ENCODE measurements at places on chromosomes 7 and 10. TPM values are rescaled to one million over a fixed set of nuclear protein-coding genes. Genes with fewer than 3 reads are reported as not detected.

GRCh38 chr10:71706216-71707121 is 13.1 kb downstream of the C10orf105 start:
- no peak for DNase-seq

GRCh38 chr7:42883950-42884349 is 27.9 kb downstream of the C7orf25 start:
- DNase-seq, result no peak

- DNase-seq, result no peak
Measured at GRCh38 chr10:62853710-62854109, 37.5 kb upstream of the EGR2 start.

DNA sequence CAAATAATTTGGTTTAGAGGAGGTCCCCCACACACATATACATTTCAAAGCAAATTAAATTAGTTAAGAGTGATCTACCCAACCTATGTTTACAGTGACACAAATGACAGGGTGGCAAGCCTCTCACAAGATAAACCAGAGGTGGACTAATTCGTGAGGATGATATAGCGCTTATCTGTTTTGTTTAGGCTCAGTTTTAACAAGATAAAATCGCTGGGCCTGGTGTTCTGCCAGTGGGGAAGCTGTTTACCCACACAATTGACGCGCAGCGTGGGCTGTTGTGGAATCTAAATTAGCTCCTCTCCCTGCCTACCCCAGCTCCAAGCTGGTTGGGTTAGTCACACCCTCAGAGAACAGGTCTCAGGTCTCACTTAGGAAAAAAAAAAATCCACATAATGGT is 16.7 kb upstream of the PLXNA4 start:
- DNase-seq, result no peak

GRCh38 chr10:88249450-88249849 is 333.7 kb downstream of the RNLS start:
- no peak for DNase-seq

GRCh38 chr7:101635484-101635883 is 6.4 kb upstream of the MYL10 start:
- no peak for DNase-seq

GRCh38 chr7:30778255-30779025 is 7.2 kb downstream of the MINDY4 start:
- DNase-seq, result peak; percentile 52

GRCh38 chr7:150959081-150959480 is 19.0 kb downstream of the KCNH2 start:
- no peak for DNase-seq

GRCh38 chr7:119046068-119046467 is 821.6 kb downstream of the ANKRD7 start:
- DNase-seq, result no peak

DNA sequence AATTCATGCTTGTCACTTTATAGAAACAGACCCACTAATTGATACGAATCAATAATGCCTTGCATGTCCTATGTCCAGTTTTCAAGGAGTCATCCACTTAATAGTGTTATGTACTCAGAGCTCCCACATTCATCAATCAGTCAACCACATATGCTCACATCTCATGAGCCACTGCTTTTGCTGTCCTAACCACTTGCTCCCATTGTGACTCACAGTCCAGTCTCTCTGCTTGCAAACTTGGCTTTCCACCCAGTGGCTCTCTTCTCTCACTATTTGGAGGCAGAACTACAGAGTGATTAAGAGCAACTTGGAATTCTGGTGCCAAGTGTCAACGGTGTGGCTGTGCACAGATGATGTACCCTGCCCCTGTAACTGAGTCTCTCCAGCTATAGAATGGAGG is 166.0 kb downstream of the SNX13 start:
- DNase-seq, result peak; percentile 36

GRCh38 chr7:76048668-76048988 is 722 bp downstream of the MDH2 start:
- no peak for DNase-seq

GRCh38 chr10:21528236-21529031 is 3.0 kb upstream of the SKIDA1 start:
- no peak for DNase-seq

DNA sequence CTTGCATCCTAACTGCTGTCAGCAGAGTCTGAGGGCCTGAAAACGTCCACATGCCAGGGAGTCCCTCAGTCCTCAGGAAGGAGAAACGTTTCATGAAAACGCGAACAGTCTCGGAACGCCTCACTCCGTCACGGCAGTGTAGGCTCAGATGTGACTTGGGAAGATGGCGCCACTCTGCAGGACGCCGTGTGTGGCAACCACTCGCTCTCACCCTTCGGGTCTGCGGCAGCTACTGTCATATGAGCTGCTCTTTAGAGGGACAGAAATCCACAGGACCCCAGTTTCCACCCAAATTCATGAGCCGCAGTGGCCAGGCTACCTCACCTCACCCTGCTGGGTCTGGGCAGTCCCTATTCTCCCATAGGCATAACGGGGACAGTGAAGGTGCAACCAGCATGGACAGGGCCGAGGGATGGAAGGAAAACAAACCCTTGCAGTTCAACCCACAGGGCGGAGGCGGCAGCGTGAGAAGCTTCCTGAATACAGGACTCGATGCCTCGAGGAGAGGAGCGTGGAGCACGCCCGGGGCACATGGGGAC is 438.3 kb downstream of the DNAJB6 start:
- DNase-seq, result no peak

GRCh38 chr10:12556039-12556438 is 206.7 kb downstream of the CAMK1D start:
- DNase-seq, result no peak

- DNase-seq, result no peak
Measured at GRCh38 chr7:16811551-16811950, 6.8 kb upstream of the AGR2 start.

DNA sequence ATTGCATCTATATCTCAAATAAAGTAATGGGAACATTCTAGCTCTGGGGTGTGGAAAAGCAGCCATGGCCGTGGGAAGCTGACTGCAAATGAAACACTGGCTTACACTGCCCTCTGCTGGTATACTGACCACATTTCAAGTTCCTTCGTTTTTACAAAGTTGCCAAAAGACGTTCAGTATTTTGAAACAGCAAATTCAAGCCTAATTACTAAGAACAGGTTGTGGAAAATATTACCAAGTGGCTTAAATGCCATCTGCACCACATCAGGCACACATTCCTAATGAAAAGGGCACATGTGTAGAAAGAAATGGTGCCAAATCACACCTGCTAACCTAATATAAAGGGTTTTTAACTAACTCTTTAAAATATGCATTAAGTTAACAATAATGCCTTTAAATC is 83.9 kb downstream of the JAZF1 start:
- peak; percentile 80 for DNase-seq

GRCh38 chr7:13874783-13875182 is 114.7 kb downstream of the ETV1 start:
- DNase-seq, result no peak

DNA sequence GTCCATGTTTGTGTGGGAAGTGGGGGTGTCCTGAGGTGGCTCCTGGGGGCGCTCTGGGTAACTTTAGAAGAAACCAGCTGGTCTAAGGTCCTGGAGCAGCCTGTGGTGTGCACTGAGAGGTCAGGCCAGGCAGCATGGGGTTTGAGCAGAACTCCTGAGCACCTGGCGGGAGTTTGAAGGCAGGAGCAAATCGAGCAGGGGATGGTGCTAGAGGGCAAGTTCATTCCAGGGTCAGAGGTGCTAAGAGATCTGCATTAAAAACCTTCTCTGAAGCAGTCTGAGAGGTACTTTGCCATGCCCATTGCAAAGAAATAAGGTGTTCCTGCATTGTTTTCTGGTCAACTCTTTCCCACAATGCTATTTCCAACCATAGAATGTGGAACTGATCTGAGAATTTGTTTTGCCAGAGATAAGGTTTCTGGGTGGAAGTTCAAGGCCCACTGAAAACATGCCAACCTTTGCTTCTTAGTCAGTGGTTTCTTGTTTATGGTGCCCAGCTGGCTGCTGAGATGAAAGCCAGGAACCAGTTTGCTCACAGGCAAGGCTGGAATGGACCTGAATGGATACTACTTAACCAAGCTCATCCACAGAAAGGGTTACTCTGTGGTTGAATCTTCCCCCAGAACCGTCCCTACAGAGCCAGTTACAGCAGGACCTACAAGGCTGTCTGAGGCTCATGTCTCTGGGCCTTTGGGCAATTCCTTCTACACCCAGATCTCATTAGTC is 136.3 kb upstream of the TMEM72 start:
- DNase-seq, result no peak

- DNase-seq, result no peak
Measured at GRCh38 chr7:129780257-129780973, 168.9 kb downstream of the NRF1 start.

GRCh38 chr10:73858750-73859427 is 15.5 kb downstream of the CAMK2G start:
- DNase-seq, result no peak

GRCh38 chr7:36034020-36034419 is 119.0 kb upstream of the EEPD1 start:
- no peak for DNase-seq

DNA sequence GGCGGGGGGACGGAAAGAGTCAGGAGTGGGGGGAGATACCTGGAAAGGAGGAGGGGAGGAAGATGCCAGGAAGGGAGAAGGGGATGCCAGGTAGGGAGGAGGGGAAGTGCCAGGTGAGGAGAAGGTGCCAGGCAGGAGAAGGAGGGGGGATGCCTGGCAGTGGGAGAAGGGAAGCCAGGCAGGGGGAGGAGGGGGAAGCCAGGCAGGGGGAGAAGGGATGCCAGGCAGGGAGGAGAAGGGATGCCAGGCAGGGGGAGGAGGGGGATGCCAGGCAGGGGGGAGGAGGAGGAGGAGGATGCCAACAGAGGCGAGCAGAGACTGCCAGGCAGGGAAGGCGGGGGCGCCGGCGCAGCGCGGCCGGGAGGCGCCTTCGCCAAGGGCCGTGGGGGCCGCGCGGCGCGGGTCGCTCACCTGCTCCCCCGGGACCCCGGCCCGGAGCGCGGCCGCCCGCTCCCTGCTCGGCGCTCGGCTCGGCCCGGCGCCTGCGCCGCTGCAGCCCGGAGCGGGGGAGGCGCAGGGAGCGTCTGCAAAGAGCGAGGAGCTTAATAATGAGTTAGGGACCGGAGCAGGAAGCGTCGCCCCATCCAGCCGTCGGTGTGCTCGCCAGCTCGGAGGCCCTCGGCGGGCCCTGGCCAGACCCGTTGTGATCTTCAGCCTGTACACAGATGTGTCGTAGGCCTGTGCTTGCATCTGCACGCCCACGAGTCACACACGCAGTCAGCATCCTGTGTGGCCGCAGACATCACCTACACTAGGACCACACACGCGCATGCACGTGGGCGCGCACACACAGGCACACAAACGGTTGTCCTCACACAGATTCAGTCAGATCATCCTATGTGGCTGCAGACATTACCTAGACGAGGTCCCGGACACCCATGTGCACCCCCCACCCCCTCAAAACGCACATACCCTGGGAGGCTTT is 28.4 kb upstream of the SMARCD3 start:
- peak; percentile 90 for DNase-seq

DNA sequence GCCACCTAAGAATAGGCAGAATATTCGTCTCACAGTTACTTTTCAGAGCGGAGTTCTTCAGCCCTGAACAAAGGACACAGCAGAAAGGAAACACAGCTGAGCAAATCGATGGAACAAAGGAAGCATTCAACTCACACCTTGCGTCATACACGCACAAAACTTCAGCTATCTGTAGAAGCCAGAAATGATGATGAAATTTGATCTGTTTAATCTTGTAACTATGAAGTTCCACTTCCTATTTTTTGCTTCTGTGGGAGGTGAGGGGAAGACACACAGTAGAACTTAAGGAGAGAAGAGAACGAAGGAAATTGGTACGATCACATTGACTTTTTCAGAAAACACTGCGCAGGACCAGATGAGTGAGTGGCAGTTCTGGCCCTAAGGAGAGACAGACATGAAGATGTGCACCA is 26.2 kb downstream of the FAM171A1 start:
- no peak for DNase-seq

GRCh38 chr7:117127585-117128168 is 174.4 kb downstream of the ST7 start:
- DNase-seq, result peak; percentile 71

DNA sequence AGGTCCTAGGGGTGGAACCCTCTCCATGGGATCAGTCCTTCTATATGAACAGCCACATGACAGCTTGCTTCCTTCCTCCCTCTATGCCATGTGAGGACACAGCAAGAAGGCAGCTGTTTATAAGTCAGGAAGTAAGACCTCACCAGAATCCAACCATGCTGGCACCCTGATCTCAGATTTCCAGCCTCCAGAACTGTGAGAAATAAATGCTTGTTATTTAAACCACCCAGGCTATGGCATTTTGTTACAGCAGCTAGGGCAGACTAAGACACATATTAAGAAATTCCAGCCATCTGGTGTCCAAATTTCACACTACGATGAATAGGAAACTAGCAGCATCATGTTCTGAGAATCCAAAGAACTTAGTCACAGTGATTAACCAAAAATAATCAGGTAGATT is 140.1 kb downstream of the ZFAND4 start:
- DNase-seq, result no peak

DNA sequence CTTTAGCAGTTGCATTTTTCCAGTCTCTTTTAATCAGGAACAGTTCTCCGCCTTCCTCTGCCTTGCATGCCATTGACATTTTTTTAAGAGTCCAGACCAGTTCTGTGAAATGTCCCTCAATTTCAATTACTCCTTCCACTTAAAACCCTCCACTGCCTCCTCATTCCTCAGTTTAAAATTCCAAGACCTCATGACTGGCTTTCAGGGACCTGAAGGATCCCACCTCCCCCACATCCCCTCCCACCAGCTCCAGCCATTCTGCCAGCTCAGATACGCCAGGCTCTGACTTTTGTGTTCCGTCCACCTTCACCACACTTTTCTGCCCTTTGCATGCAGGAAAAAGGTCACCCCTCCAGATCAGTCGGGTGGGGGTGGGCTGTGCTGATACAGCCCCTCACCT is 8.7 kb downstream of the TNRC18 start:
- no peak for DNase-seq

- no peak for DNase-seq
Measured at GRCh38 chr7:75814407-75814947, 871 bp upstream of the CCL24 start.

DNA sequence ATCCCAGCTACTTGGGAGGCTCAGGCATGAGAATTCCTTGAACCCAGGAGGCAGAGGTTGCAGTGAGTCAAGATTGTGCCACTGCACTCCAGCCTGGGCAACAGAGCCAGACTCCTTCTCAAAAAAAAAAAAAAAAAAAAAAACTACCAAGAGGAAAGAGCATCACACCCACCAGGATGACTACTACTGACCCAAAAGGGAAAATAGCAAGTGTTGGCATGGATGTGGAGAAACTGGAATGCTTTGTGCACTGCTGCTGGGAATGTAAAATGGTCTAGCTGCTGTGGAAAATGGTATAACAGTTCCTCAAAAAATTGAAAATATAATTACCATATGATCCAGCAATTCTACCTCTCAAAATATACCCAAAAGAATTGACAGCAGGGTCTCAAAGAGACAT is 7.7 kb upstream of the TIAL1 start:
- no peak for DNase-seq

- peak; percentile 97 for DNase-seq
Measured at GRCh38 chr7:27130540-27131389, at the start of gene HOXA4. Gene HOXA4, minus strand, starts transcription at chr7:27130757. Its CDS starts 24 bp downstream, at chr7:27130733.

Gene NEUROD6
- 0.10 TPM for polyA plus RNA-seq

Gene PMS2
- 10.2 TPM for polyA plus RNA-seq

Gene HOXA2
- polyA plus RNA-seq, result 3.1 TPM

Gene WNT8B
- not detected for polyA plus RNA-seq

Gene ARHGEF35
- polyA plus RNA-seq, result 2.5 TPM

Gene NME8
- polyA plus RNA-seq, result not detected

Gene JCAD
- polyA plus RNA-seq, result 33.3 TPM

Gene MUC12
- polyA plus RNA-seq, result 0.34 TPM

Gene SERPINE1
- polyA plus RNA-seq, result 5.2 TPM

Gene C10orf71
- polyA plus RNA-seq, result 29.2 TPM

Gene OR2A1
- 0.43 TPM for polyA plus RNA-seq

Gene EPO
- polyA plus RNA-seq, result not detected

Gene SH2D4B
- 0.10 TPM for polyA plus RNA-seq

Gene PGAM2
- polyA plus RNA-seq, result 230 TPM

Gene SUV39H2
- polyA plus RNA-seq, result 10.5 TPM

Gene AGR3
- not detected for polyA plus RNA-seq

Gene GBF1
- polyA plus RNA-seq, result 54.3 TPM
